ENCODE measurements at places on chromosomes 3 and 15. TPM values are rescaled to one million over a fixed set of nuclear protein-coding genes. Genes with fewer than 3 reads are reported as not detected.

Gene COLQ
- total RNA-seq, result 1.3 TPM

Gene DLL4
- 0.54 TPM for total RNA-seq

Gene VIPR1
- total RNA-seq, result 8.5 TPM

Gene MUC4
- total RNA-seq, result not detected

Gene ASB14
- total RNA-seq, result not detected

Gene SCN5A
- total RNA-seq, result 0.16 TPM

Gene DHFR2
- 3.1 TPM for total RNA-seq

Gene AP2M1
- 429 TPM for total RNA-seq

All from cardiac atrium fibroblast (primary cell).